ENCODE measurements at places on chromosomes 12 and 14.

DNA sequence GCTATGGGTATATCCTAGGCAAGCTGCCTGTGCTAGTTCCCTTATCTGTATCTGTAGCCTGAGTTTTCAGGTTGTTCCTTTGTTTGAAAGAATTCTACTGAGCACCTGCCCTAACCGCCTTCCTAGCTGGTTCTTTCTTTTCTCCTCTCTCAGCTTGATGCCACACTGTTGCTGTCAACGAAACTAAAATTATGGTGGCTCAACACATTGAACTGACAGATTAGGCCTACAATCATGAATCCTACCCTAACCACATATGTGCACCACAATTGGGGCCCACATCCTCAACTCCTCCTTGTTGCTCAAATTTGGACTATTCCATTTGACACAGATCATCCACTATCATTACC lies 36.2 kb upstream of the RESF1 start:
- DNase-seq, result no peak

GRCh38 chr14:59481871-59482540 lies 2.2 kb downstream of the L3HYPDH start:
- peak; percentile 20 for DNase-seq

DNA sequence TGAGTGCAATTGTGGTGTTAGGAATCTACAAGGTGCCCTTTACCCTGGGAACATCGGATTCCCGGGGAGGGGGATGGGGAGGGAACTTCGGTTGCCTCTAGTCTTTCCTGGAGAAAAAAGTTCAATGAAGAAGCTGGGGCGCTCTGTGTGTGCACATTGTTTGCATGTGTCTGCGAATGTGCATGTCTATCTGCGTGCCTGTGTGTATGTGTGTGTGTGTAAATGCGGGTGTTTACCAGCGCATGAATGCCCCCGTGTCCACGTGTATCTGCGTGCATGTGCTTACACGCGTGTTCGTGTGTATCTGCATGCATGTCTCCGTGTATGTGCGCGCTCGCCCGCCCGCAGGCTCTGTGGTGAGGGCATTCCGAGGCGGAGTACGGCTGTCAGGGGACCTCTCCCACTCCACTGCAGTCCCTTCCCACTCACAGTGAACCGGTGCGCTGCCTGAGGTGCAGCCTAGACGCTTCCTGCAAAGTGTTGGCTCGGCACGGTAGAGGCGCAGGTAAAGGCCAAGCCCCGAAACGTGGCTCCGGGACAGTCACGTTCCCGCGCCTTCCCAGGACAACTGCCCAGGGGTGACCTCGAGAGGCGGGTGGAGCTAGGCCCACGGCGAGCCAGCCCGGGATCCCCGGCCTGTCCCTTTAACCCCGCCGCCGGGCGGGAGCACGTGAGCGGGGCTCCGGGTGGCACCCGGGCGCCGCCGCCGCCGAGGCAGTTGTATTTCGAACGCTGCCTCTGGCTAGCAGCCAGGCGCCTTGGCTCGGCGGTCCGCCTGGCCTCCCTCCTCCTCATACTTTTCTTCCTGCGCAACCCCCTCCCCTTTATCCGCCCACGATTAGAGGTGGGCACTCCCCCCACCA lies 539 bp upstream of the HMGA2 start:
- DNase-seq, result peak; percentile 69

GRCh38 chr14:75497701-75498100 lies 24.6 kb upstream of the BATF start:
- DNase-seq, result no peak

- no peak for DNase-seq
Observed at GRCh38 chr12:95673576-95673975, 117.0 kb downstream of the NTN4 start.

DNA sequence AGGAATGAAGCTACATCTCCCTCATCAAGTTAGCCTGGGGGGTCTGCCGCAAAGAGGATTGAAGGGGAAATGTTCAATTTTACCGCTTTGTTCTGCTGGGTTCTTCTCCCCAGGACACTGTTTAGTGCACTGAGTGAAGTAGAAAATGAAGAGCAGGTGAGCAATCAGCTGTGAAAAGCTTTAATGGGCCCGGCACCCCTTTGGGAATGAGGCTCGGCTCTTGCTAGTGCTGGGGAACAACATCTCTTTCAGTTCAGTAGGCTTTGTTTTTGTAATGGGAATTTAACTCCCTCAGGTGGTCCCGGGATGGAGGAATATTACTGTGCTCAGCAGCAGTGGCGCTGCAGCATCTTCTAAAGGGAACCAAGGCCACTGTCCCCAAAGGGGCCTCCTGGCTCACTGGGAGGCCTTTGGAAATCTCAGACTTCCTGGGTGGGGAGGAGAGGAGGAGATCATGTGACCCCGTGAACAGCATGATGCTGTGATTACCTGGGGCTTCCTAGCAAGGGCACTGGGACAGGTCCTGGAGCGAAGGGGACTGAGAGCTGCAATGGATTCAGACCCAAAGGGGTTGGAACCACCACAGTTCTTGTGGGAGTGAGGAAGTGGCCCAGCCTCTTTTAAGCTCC lies 85.2 kb upstream of the MAX start:
- DNase-seq, result no peak

- peak; percentile 76 for DNase-seq
Observed at GRCh38 chr12:6200256-6201212, at the start of gene CD9. Gene CD9 (plus strand): TSS chr12:6200400. CDS start chr12:6200500, 100 bp downstream.

- DNase-seq, result peak; percentile 46
Observed at GRCh38 chr14:32224737-32225377, 21.8 kb upstream of the RNU6-8 start.

GRCh38 chr14:100025111-100025510 lies 40.1 kb upstream of the EVL start:
- DNase-seq, result peak; percentile 35
